NCI-H187 (cell line): ENCODE measurements at places on chromosomes 13 and 19.

- no peak for DNase-seq
These were observed 4.9 kb downstream of the UCHL3 start for GRCh38 chr13:75554464-75554863.

DNA sequence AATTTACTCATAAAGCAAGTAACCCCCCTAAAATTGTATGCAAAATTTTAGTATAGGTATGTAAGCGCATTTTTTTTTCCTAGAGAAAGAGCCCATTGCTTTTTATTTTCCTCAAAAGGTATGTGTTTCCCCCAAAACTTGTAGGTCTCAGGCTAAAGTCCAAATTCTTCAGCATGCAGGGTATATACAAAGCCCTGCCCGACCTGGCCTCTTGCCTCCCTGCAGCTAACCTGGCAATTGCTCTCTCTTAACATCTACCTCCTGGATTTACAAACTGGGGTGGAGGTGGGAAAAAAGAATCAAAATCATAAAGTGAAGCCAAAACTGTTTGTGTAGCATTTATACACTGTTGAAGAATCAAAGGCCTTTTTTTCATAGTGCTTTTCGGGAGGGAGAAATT is 107.8 kb downstream of the KCNRG start:
- no peak for DNase-seq

GRCh38 chr19:8363803-8364771 is at the start of gene ANGPTL4:
ANGPTL4 (plus strand) TSS chr19:8364155; CDS start chr19:8364322, 167 bp downstream.
- no peak for DNase-seq

- no peak for DNase-seq
These were observed 55.8 kb upstream of the KCTD15 start for GRCh38 chr19:33740811-33741396.

DNA sequence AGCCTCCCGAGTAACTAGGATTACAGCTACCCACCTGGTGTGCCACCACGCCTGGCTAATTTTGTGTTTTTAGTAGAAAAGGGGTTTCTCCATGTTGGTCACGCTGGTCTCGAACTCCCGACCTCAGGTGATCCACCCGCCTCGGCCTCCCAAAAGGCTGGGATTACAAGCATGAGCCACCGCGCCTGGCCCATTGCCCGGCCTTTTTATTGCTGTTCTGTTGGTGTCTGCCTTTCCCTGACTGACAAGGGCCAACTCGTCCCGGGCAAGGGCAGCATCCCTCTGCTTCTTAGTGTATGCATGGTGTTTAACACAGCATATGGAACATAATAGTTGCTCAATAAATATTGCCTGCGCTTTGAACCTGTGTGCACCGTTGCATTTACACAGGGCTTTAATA is 6.2 kb upstream of the RETN start:
- DNase-seq: no peak

DNA sequence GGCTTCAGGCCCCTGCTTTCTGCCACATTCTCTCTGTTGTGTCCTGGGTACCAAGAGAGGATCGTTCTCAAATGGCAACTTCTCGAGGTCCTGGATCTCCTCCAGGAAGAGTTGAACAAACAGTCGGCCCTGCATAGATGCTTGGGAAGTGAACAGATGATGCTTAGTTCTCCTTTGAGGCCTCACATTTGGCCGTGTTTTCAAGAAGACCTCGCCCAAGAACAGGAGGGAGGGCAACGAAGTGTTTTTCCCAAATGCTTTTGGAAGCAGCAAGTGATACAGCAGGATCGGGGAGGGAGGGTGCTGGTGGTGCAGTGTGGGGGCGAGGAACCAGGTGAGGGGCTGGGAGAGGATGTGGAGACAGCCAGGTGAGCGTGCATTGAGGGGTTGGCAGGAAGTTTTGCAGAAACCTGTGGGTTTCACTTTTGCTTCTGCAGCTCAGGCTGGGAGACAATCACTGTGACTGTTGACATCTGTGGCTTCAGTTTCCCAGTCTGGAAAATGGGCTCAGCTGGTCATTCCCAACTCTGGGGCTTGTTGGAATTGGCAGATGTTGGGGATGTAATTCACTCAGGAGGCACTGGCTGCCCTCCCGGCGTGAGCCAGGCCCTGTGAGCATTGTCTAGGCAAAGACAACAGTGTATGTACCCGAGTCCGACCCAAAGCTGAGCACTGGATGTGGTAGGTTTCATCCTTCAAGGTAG is 21.6 kb downstream of the MAST3 start:
- no peak for DNase-seq

GRCh38 chr13:111225166-111225565 is 95.3 kb upstream of the TEX29 start:
- no peak for DNase-seq

GRCh38 chr13:94419304-94419924 is 60.1 kb downstream of the DCT start:
- DNase-seq: no peak

- no peak for DNase-seq
These were observed 5.8 kb downstream of the MLLT1 start for GRCh38 chr19:6273701-6274601.

DNA sequence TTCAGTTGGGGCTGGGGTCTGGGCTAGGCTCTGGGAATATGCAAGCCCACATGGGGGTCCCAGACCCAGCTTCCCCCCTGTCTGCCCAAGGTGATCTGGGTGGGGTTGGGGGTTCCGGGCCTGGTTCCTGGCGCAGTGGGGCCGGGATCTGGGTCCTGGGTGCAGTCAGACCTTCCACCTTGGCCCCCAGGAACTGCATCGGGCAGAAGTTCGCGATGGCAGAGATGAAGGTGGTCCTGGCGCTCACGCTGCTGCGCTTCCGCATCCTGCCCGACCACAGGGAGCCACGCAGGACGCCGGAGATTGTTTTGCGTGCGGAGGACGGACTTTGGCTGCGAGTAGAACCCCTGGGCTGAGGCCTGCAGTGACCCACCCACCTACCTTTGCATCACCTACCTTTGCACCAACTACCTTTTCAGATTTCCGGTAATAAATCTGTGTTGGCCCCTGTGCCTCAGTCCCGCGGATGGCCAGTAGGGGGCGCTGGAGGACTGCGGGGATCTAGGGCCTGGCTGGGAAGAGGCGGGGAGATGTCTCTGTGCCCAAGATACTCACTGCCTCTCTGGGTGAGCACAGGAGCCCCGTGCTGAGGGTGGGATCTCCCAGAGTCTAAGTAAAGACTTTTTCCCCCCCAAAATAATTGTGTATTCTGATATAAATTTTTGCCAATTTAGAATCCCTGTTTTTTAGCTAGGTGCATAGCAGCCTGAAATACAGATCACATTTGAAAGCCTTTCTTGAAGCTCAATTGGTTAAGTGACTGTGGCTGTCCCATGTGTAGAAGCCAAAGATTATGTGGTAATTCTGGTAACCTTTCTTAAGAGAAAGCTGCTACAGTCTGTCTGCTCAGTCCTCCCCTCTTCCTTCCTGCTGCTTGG is 11.5 kb upstream of the CYP4F3 start:
- DNase-seq: peak; percentile 38

GRCh38 chr13:110232142-110232541 is 74.8 kb downstream of the COL4A1 start:
- DNase-seq: no peak

DNA sequence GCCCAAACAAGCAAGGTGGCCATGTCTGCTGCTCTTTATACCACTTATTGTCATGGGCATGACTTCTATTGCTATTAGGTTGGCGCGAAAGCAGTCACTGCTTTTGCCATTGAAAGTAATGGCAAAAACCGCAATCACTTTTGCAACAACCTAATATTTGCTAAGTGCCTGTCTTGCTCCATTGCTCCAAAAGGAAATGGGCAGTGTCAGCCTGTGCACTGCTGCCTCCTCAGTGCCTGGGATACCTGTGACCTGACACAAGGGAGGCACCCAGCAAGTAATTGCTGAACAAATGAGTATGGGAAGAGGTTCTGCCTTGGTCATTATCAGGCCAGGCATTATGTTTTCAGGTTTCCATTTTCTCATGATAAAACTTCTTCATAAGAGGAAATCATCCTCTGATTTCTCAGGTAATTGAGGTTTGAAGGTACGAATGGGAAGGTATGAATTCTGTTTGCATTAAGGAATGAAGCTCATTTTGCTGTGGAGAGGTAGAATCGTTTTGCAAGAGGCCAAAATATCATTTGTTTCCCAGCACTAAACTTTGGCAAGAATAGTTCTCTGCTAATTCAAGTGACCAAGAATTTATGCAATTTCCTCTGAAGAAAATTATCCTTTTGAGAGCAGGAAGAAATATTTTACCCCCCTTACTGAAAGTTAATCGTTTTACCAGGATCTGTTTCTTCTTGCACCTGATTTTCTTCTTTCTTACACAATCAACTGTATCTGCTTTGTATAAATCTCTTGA is 128.4 kb upstream of the SPRY2 start:
- DNase-seq: no peak

DNA sequence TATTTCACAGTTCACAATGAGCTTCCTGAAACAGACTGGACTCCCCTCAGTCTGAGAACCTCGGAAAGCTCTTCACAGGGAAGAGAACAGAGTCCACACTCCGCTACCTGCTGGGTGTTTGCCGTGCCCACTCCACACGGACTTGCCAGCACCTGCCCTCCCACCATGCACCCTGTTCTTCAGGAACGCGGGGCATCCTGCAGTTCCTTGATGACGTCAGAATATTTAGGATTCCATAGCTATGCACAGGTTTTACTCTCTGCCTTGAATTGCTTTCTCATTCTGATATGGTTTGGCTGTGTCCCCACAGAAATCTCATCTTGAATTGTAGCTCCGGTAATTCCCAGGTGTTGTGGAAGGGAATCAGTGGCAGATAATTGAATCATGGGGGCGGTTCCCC is 74.4 kb upstream of the FARP1 start:
- DNase-seq: no peak
